Activated CD8-positive, alpha-beta memory T cell treated with anti-CD3 and anti-CD28 coated beads for 36 hours (primary cell): ENCODE measurements at places on chromosomes 6 and 20. TPM values are rescaled to one million over a fixed set of nuclear protein-coding genes. Genes with fewer than 3 reads are reported as not detected.

The OXT gene
- not detected for total RNA-seq

The ZNF337 gene
- 13.2 TPM for total RNA-seq

The ECT2L gene
- not detected for total RNA-seq

The RIMS1 gene
- not detected for total RNA-seq

The NNAT gene
- 0.32 TPM for total RNA-seq

The C2 gene
- total RNA-seq: 0.59 TPM

The WASF1 gene
- total RNA-seq: 2.9 TPM

The CCM2L gene
- not detected for total RNA-seq

The MYLK2 gene
- 0.25 TPM for total RNA-seq
